Pons (tissue), 1 donor: ENCODE measurements at places on chromosomes 16 and 17.

DNA sequence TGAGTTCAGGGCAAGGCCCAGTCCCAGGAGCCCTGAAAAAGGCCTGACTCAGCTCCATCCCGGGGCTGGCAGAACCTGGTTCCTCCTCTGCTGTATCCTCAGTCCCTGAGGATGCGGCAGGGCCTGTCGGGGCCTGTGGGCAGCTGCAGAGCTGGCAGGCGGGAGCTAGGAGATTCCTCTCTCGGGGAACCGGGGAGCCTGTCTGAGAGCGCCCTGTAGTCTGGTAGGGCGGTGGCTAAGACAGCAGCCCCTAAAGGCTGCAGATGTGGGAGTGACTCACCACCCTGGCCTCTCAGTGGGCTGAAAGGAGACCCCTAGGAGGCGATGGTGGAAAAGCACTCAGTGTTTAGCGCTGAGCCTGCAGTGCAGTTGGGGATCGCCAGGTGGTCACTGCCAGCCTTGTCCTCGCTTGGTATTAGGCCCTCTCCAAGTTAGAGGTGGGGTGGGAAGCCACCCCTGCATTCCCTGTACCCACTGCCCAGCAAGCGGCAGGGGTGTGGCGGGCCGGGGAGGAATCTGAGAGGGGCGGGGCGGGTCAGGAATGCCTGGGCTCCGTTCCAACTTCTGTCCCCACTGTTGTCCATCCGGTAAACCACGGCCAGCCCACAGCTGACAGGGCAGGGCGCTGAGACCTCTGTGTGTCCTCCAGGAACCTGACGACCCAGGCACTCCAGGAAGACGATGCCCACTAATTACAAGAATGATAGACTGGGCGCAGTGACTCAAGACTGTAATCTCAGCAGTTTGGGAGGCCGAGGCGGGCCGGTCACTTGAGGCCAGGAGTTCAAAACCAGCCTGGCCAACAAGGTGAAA is 29.5 kb upstream of the CDH1 start:
- no peak for DNase-seq

- no peak for DNase-seq
These were observed 15.1 kb downstream of the CACNG5 start for GRCh38 chr17:66849851-66850580.

DNA sequence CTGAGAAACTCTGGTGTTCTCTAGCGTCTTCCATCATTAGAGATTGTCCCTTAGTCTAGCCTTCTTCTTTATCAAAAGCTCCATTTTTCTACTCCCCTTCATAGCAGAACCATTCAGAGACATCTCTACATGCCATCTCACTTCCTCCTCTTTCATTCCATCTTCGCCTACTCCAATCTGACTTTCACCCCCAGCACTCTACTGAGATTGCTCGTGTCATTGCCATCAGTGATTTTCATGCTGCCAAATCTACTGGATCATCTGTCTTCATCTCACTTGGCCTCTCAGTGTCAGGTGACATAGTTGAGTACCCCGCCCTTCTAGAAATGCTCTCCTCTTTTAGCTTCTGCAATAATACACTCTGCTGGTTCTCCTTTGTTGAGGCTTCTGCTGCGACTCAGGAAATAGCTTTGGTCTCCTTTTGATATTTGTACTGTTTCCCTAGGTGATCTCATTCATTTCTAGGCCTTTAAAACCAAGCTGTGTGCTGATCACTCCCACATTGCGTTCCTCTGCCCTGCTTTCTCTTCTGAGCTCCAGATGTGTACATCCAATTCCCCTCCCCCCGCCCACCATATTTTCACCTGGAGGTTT is 119.1 kb downstream of the FTO start:
- no peak for DNase-seq

- DNase-seq: no peak
These were observed 530 bp downstream of the NAA60 start for GRCh38 chr16:3444032-3444388.

DNA sequence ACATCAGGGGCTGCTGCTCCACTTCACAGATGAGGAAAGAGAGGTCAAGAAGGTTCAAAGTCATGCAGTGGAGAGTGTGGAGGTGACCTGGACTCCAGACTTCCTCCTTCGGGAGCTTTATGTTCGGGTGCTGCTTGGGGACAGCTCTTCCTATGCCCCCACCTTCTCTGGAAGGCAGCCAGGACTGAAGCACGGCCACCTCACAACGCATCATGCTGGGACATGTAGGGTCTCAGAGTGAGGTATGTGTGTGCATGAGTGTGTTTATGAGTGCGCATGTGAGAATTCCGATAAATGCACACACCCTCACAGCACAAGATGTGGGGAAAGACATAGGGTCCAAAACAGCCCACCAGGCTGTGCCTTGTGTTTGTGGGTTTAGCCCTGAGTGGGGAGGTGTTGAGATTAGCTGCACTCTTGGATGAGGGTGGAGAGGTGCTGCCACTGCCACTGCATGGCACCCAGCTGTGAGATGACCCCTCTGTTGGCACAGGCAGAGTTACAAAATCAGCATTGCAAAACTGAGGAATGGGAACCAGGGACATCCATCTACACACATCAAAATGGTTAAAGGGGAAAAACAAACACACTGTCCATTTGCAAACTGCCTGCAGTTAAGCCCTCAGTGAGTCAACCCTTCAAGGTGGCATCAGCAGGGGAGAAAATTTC is 367.4 kb downstream of the SEC14L1 start:
- DNase-seq: no peak

DNA sequence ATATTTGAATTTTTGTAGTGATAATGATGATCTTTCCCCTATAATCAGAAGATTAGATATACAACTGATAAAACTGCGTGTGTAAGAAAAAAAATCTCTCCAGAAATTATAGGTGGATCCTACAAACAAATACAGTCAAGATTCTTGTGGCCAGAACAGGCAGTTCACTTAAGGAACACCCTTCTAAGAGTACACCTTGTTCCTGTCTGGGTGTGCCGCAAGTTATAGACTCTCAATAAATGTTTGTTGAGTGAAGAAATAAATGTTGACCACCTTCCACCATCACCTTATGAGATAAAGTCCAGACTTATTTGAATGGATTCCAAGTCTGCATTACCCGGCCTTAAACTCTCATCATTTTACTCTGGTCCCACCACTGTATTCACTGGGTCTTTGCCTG is 45.7 kb upstream of the SCNN1B start:
- no peak for DNase-seq

DNA sequence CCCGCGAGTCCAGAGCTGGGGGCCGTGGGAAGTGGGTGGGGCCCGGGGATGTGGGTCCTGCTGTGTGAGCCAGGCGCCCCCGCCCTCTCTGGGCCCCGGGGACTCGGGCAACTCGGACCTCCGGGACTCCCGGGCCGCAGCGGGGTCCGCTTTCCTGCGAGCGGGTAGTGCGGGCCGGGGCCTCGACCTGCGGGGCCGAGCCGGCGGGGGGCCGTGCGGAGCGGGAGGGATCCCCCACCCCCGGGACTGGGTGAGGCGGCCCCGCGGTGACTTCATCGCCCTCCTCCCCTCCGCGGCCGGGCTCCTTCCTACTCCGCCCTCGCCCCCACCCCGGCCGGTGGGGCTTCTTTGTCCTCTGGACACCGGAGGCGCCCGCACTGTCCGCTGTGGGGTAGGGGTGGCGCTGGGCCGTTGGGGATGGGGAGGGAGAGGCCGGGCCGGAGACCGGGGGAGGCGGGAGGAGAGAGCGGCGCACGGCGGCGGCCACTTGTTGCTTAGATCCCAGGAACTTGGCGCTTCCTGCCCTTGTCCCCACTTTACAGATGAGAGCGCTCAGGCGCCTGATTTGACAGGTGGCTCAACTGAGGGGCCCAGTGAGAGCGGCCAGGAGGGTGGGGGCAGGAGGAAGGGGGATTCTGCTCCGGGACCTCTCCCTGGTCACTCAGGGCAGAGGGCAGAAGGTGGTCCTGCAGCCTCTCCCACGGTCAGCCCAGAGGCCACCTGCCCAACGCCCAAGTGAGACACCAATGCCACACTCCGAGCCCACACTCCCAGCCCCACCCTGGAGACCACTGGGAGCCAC is 874 bp downstream of the CMTM3 start:
- no peak for DNase-seq

DNA sequence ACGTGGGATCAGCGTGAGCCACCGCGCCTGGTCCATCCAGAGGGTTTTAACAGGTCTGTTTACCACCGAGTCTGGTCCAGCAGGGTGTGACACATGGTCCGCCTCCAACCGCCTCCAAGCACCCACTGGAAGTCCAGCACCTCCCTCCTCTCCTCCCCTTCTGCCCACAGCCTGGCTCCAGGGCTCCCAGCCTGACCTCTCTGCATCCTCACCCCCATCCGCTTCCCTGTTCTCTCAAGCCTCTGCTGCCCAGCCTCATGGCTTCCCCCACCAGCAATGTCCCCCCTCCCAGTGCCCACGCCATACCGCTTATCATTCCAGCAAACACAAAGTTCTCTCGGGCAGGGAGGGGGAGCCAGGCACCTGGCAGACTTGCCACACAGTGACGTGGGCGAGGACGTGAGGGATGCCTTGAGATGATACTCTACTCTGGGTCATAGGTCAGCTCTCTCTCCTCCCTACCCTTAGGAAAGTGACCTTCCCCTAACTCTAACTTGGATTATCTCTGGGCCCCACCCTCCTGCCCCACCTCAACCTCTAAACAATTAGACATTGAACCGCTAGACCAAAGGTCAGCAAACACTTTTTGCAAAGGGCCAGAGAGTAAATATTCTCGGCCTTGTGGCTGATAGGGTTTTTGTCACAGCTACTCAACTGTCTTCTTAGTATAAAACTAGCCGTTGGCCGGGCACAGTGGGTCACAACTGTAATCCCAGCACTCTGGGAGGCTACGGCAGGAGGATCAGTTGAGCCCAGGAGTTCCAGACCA is 23.1 kb downstream of the CDC42EP4 start:
- no peak for DNase-seq

DNA sequence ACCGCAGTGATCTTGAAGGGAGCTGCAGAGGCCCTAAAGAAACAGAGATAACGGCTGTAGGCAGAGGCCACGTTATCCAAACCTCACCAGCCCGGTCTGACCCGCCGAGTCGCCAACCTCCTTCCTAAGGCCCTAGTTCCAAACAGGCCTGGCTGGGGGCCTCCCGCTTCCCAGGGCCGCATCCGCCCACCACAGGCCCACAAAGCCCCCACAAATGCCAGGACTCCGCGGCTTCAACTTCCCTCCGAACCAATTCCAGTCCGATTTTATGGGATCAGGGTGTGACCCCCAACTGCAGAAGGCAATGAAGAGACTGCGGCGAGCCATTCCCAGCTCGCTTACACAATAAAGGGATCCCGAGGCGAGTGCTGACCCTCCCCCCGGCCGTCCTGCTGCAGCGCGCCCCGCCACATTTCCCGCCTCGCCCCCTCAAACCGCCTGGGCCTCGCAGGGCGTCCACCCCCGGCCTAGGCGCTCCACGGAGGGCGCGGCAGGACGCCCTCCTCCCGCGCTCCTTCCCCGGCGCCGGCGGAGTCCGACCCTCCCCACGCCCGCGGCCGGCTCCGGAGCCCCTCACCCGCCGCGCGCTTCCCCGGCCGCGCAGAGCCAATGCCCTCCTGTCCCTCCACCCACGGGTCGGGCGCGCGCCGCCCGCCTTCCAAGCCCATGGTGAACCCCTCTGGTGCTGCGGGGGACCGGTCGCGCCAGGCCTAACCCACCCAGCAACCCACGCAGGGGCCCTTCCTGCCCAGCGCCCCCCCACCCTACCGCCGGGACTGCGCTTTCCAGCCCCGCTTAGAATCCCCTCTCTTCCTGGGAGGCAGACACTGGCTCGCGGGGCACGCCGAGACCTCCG is 926 bp downstream of the MYH10 start:
- DNase-seq: no peak

DNA sequence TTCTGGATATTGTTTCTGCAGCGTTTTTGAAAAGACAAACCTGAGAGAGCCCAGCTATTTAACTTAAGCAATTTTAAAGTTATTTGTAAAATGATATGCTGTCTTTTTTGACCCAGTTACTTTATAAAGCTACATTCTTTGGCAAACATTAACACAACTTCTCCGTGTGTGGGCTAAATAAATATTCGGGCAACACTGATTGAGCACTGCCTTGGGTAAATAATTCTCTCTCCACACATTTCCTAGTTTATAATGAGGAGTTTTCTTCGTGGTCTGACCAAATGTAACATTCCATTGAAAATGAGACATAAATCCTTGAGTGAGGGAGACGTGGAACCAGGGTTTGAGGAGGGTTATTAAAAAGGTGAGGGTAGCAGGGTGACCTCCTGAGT is 142.8 kb downstream of the WWOX start:
- DNase-seq: no peak

- DNase-seq: no peak
These were observed 11.4 kb upstream of the ITPRIPL2 start for GRCh38 chr16:19102187-19102872.

GRCh38 chr17:61015966-61016365 is 338.3 kb downstream of the BCAS3 start:
- DNase-seq: no peak

DNA sequence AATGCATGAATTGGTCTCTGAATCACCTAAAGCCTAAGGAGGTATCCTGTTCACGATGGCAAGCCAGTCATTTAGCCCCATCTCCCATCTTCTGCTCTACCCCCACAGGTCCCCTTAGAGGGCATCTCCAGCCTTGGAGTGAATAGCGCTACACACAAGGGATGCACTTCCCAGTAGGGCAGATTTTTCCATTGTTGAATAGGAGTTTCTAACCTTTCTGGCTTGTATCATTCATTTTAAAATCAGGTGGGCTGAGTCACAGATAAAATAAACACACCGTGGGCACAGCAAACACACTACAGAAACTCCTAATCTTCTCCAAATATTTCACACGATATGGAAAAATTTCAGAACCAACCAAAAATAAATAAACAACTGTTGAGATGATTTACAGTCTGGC is 201.2 kb upstream of the NOG start:
- no peak for DNase-seq

- DNase-seq: no peak
These were observed 124.8 kb upstream of the CACNG3 start for GRCh38 chr16:24131294-24131693.

- DNase-seq: no peak
These were observed 555.0 kb upstream of the RBFOX1 start for GRCh38 chr16:6777624-6778023.

DNA sequence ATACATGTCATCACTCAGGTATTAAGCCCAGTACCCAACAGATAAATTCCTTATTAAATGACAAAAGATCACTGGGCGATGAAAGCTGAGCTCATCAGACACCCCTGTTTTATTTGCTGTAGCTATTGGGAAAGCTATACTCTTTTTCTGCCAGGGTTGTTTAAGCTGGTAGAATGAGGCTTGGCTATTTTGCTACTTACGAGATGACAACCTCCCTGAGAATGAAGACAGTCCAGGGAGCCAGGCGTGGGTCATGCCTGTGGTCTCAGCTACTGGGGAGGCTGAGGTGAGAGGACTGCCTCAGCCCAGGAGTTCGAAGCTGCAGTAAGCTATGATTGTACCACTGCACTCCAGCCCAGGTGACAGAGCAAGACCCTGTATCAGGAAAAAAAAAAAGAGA is 4.3 kb upstream of the SH2B1 start:
- no peak for DNase-seq

- peak; percentile 92 for DNase-seq
These were observed at the start of gene GHDC for GRCh38 chr17:42193969-42194899. Gene GHDC (minus strand): TSS chr17:42194494. CDS start chr17:42193581, 913 bp downstream.

DNA sequence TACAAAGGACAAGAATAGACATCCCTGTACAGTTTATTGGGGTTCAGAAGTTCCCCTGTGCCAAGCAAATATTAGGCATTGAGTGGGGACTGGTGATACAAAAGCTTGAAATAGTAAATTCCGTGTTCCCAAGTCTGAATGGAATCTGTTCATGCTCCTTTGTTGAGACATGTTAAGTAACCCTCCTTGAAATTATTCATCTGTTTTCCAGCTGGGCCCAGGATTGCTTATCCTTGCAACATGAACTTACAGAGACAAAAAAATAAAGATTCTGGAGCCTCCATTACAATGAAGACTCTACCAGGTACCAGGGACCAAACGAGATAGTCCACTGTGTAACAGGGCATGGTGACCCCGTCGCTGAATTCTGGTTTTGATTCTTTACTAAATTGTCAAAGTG is 6.1 kb upstream of the CCL8 start:
- DNase-seq: no peak
